ENCODE measurements at places on chromosomes 6 and 20.

DNA sequence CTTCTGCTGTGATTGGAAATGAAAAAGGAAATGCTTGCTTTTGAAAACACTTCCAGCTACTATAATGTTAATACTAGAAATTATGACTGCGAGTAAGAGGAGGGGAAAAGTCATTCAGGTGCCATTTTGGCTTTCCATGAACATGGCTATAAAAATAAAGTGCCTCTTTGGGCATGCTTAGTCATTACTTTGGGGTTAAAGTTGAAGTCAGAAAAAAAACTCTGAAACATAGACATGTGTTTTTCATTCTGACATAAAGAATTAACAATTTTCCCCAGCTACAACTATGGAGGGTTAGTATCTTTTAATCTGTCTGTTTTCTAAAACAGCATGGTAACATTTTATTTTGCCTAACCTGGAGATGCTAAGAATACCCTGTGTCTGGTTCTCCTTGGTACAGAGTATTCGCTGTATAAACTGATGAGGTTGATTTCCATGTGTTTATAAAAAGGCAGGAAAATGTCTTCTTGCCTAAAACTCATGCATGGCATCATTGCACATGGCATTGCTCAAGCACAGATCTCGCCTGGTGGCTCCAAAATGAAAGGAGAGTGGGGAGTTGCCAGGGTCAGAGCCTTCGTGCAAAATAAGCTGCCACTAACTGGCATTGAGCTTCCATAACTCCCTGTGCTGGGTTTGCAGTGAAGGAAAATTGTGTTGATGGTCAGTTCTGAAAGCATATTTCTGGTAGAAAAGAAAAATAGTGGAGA is 188.9 kb downstream of the KCNQ5 start:
- DNase-seq: no peak

DNA sequence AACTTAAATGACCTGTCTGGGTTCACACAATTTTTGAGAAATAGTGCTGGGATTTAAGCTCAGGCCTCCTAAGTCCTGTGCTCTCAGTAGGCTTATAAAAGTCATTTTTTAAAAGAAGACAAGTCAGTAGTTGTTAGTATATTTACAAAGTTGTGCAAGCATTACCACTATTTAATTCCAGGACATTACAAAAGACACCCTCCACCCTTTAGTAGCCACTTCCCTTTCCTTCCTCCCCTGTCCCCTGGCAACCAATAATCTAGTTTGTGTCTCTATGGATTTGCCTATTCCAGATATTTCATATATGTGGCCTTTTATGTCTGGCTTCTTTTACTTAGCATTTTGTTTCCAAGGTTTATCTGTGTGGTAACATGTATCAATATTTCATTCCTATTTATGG is 37.6 kb downstream of the HMGN3 start:
- peak; percentile 12 for DNase-seq

DNA sequence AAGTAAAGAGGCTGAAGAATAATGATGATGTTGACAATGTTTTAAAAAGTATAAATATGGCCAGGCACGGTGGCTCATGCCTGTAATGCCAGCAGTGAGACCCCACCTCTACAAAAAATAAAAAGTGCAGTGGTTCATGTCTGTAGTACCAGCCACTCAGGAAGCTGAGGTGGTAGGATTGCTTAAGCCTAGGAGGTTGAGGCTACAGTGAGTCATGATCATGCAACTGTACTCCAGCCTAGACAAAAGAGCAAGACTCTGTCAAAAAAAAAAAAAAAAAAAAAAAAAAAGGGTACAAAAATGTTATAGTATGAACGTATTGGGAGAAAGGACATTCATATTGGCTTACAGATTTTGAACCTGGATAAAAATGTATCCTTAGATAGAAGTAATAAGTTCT is 543.1 kb upstream of the IRAK1BP1 start:
- no peak for DNase-seq

- no peak for DNase-seq
Observed at GRCh38 chr6:126949786-126950185, 168.7 kb upstream of the RSPO3 start.

DNA sequence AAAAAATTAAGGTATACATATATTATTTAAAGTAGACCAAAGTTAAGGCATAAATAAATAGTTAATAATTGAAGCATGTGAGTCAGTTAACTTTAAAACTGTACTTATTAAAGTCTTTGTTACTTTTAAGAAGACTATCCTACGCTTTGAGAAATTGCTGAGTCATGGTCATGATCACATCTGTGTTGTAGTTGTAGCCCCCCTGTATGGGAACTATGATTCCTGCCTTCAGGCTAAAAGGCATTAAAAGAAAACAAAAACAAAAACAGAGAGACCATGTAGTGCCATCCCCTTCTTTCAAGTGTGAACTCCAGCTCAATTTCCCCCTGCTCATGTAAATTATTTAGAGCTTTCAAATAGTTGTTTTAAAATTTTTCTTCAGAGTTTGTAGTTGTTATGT is 123.4 kb downstream of the FLRT3 start:
- DNase-seq: no peak

GRCh38 chr20:62473717-62474603 is 1.8 kb downstream of the GATA5 start:
- no peak for DNase-seq

- DNase-seq: peak; percentile 39
Observed at GRCh38 chr6:145031001-145031400, 704.3 kb downstream of the EPM2A start.

DNA sequence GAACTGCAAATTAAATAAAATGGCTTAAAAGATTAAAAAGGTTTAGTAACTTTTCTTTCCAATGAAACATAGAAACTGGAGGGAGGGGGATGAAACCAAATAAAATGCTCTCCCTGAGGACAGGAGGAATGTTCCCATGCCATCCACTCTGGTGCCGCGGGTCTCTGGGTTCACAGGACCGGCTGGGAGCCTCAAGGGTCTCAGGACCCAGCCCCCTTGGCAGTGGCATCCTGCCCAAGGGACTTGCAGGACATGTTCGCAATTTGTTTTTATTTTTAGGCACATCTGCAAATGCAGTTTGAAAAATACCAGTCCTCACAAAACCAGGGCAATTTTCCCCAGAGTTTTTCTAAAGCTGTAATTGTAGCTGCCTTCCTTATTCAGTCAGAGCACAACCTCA is 7.5 kb downstream of the BEND3 start:
- no peak for DNase-seq

- DNase-seq: no peak
Observed at GRCh38 chr6:98041921-98042320, 758.9 kb upstream of the MMS22L start.

DNA sequence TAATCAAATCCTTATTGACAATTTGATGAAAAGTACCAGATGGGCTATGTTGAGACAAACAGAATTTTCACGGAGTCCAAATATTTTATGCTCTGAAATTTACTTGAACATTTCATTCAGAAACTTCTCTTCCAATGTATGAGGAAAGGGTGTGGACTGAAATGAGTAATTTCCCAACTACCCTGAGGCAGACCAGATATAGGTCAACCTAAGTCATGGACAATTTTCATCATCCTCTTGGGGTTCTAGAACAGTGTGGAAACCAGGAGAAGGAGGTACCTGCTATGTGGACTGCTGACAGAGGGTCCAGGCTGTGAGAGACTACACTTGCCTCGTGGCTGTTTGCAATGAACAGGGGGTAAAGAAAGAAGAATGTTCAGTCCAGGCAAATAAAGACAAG is 323.0 kb downstream of the ESR1 start:
- DNase-seq: no peak

DNA sequence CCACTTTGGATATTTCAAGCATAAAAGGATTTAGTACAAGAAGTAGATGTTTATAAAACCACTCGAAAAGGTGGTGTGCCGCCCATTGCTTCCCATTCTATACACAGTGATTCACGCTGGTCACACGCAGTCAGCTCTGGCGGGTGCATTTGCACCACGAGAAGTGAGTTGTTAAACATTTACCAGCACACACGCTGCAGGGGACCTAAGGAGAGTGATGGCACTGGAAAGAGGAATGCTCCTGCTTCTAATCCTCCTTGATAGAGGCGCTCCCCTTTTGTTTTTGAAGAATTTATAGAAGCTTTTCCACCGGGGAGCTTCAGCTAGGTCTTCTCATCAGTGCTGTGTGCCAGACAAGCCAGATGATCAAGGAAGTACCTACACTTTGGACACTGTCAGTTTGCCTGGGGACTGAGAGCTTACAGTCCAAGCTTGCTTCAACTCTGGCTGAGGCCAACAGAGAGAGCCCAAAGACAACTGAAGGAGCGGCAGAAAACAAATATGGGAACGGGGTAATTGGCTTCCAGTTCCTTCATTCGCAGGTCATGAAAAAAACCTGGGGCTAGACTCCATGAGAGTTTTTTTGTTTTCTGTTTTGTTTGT is 31.2 kb downstream of the MUC22 start:
- no peak for DNase-seq

DNA sequence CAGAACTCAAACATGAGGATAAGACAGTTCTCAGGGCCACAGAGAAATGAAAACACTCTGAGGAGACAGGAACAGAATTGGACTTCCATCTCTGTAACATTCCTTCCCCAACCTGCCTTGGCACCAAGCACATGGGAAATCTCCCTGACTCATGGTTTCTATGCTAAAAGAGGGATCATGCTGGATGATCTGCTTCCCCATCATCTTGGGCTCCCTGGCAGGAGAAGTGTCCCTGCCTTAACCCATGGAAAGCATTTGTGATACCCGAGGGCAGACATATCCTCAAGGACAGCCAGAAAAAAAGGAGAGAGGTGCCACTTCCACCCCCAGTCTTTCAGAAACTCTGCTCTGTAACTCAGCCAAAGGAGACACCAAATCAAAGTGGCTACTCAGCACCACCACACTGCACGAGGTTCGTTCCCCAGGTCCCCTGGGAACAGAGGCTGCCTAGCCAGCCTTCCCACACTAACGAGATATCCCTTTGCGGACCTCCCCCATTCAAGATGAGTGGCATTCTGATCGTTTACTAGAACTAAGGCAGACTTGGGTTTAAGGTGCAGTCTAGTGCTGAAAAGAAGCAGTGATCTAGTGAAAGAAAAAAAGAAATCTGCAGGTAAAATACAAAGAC is 34.8 kb downstream of the BLOC1S5 start:
- peak; percentile 7 for DNase-seq

- DNase-seq: no peak
Observed at GRCh38 chr6:114735025-114735735, 392.4 kb upstream of the HS3ST5 start.

- DNase-seq: peak; percentile 86
Observed at GRCh38 chr20:47181056-47181862, 175.2 kb downstream of the ZMYND8 start.

GRCh38 chr20:46398963-46399362 is 7.5 kb downstream of the ELMO2 start:
- DNase-seq: no peak

DNA sequence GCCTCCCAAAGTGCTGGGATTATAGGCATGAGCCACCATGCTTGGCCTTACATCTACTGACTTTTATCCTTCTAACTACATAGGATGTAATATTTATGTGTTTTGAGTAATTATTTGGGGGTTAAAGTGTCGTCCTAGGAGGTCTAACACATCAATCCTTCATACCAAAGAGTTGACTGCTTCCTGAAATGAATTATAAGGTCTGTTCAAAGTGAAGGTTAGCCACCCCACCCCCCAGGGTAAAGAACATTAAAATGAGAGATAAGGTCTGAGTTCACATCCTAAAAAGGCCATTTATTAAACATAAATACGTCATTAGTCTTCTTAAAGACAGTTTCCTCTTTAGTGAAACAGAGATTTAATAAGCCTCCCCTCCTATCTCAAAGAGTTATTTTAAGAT is 33.8 kb downstream of the TNFAIP3 start:
- no peak for DNase-seq

- no peak for DNase-seq
Observed at GRCh38 chr20:31945785-31946184, 6.1 kb downstream of the PDRG1 start.

DNA sequence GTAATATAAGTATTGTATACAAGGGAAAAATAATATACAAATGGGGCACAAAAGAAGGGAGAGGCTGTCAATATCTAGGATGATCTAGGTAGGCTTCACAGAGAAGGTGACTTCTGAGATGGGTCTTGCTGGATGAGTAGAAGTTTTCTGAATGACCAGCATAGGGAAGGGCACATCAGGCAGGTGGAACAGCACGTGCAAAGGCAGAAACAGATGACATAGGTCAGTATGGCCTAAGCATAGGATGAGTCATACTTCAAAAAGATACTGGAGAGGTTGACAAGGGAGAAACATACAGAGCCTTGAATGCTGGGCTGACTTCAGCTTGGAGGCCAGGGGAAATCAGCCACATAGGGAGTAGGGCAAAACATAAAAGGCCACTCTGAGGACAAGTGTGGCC is 31.9 kb upstream of the SIRPA start:
- DNase-seq: peak; percentile 55

DNA sequence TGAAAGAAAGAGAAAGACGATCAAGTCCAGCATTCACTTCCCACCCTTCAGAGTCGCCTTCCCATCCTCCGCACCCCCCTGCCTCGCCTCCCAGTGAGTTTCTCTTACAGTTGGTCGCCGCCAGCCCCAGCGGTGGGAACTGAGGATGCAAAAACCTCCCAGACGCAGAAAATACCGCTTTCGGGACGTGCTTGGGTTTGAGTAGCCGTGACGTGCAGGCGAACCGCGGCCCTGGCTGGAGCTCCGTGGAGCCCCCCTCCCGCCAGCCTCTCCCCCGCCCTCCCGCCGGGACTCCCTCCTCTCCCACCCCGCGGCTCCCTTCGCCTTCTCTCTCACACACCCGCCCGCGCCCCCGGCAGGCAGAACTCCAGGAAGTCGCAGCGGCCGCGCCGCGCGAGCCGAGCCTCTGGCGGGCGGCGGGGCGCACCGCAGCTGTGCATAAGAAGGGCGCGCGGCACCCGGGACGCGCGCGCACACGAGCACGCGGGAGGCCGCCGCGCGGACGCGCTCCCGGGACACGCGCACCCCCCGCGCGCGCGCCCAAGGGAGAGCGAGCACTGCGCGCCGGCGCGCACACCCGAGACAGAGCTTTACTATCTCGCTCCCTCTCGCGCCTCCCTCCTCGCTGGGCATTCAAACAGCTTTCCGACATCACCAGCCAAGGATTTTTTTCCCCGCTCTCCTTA is at the start of gene ADGRB3:
Gene ADGRB3 (plus strand): TSS at position 557 of the 686 bp plus-strand sequence. CDS start 3,394 bp downstream, outside the sequence.
- DNase-seq: peak; percentile 63

DNA sequence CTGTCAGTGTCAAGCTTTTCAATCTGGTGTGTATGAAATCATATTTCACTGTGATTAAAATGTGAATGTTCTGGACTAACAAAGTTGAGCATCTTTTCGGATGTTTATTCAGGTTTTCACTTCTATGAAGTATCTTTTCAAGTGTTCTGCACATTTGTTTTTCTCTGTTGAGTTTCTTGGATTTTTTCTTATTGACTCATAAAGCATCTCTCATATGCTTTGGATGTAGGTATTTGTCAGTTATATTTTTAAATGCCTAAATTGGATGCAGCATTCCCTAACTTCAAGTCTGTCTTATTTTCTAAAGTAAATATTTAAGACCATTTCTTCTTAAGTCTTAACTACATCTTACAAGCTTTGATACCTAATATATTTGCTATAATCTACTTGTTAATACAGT is 398.0 kb downstream of the PLCB1 start:
- DNase-seq: no peak

DNA sequence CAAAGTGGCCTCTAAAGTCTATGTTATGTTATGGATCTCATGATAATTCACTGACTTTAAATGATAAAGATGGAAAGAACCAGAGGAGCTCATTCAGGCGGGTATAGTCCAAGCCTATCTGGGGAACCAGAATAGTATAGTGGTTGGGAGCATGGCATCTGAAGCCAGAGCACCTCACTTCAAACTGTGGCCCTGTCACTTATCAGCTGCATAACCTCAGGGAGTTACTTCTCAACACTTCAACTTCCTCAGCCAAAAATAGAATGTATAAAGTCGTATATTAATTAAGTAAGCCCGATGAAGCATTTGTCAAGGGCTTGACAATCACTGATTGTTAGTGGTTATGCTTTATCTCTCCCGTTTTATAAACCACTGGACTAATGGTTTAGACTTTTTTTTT is 112.7 kb downstream of the RTN4IP1 start:
- no peak for DNase-seq
